Suppressor macrophage (primary cell): ENCODE measurements at places on chromosomes 3 and 15.

- no peak for DNase-seq
These were observed 44.7 kb downstream of the CEP70 start for GRCh38 chr3:138549179-138549977.

GRCh38 chr3:12158387-12159226 is at the start of gene TIMP4:
TSS of gene TIMP4 (minus strand) at chr3:12158912. CDS start at chr3:12158840, 72 bp downstream.
- peak; percentile 38 for DNase-seq

GRCh38 chr3:112111785-112112402 is 21.2 kb downstream of the GCSAM start:
- DNase-seq: peak; percentile 90

- DNase-seq: peak; percentile 68
These were observed 22.9 kb downstream of the MITF start for GRCh38 chr3:69761896-69762767.

DNA sequence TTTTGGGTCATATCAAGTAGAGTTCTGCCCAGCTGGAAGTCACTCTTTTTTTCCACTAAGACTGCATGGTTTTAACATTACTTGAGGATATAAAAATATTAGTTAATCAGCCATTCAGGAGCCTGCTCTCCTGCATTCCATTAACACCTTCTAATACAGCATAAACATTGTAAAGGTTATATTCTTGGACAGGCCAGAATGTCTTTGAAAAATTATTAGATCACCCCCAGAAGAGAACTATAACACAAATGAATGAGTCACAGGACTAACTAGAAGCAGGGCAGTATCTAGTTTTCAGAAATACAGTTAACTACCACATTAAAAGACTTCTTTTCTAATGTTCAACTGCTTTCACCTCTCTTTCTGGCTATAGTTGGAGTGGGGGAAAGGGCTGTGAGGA is 80.9 kb downstream of the THBS1 start:
- DNase-seq: no peak

DNA sequence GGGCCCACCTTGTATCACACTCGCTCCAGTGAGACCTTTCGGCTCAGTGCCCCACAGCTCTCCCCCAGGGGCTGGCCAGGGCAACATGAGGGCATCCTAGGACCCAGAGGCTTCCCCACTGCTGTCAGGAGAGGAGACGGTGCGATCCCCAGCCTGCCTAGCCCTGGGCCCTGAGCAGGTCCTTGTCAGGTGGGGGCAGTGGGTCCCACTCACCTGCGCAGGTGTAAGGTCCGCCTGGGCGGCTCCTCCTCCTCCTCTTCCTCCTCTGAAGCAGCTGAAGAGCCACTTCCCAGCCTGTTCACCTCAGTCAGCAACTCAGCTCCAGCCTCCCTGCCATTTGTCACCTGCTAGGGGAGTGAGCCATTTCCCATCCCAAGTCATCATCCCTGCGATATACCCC is 9.6 kb downstream of the KIF7 start:
- no peak for DNase-seq

GRCh38 chr3:11913316-11913715 is 66.6 kb upstream of the TAMM41 start:
- DNase-seq: no peak

DNA sequence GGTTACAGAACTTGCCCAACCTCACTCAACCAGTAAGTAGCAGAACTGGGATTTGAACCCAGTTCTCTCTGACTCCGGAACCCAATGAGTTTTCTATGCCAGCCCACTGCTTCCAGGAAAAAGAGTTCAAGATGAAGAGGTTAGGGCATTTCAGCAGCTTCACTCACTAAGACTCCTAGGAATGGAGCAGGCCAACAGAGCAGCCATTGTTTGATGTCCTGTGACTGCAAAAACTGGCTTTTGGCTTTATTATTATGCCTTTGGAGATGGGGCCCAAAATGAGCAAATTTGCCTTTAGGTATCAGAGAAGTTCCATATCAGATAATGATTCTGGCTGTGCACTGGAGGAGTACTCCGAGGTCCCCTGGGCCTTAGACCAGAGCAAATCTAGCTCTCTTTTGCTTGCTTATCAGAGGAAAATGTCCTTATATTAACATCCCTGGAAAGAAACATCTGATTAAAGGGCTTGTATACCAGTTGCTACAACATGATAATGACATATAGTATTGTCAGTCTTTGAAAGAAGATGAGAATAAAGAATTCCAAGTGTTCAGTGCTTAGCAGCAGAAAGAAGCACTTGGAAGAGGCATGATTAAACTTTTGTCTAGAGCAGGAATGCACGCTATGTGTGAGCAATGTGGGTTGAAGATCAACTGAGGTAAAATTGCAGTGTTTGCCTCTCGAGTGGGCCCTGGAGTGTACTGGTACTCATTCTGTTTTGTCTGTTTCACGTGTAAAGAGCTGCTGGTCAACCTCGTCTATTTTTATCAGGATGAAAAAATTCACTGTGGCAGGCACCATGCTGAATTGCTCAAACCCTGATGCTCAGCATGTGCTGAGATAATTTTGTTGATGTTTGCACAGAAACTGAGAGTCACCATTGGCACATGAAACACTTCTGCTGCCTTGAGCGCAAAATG is 21.8 kb upstream of the KLHL24 start:
- no peak for DNase-seq

DNA sequence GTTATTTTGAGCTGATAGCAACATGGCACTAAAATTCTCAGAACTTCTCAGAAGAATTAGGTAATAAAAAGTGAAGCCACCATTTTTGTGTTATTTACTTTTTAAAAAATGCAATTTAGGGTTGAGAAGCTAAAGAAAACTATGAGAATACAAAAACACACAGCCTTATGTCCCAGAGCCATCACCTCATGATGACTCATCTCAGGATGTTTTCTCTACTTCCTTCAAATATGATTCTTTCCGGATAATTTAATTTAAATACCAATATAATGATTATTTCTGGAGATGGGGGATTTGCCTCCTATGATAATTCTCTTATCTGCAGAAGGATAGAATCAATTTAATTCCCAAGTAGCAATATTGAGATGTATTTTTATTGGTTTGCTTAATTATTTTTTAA is 105.6 kb upstream of the BFSP2 start:
- DNase-seq: no peak

GRCh38 chr3:16411441-16411840 is 102.1 kb downstream of the RFTN1 start:
- DNase-seq: peak; percentile 78

GRCh38 chr15:58547628-58548307 is 116.0 kb downstream of the LIPC start:
- no peak for DNase-seq

- DNase-seq: no peak
These were observed 1.1 kb downstream of the MON1A start for GRCh38 chr3:49928481-49929017.
